ENCODE measurements at places on chromosomes 4 and X.

DNA sequence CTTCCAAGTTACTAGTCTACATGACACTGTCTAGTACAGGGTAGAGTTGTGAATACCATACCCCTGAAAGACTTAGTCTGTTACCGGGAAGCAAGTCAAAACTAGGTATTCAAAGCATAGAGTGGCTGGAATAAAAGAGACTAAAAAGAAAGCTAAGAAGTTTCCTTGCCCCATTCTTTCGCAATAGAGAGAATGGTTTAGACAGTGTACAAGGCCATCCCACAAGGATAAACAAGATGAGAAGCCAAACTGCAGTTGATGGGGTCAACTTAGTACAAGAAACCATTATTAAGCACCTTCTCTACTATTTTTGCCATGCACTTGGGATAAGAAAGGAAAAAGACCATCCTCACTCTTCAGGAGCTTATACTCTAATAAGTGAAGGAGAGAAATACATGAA lies 30.3 kb downstream of the AMMECR1 start:
- DNase-seq: no peak

DNA sequence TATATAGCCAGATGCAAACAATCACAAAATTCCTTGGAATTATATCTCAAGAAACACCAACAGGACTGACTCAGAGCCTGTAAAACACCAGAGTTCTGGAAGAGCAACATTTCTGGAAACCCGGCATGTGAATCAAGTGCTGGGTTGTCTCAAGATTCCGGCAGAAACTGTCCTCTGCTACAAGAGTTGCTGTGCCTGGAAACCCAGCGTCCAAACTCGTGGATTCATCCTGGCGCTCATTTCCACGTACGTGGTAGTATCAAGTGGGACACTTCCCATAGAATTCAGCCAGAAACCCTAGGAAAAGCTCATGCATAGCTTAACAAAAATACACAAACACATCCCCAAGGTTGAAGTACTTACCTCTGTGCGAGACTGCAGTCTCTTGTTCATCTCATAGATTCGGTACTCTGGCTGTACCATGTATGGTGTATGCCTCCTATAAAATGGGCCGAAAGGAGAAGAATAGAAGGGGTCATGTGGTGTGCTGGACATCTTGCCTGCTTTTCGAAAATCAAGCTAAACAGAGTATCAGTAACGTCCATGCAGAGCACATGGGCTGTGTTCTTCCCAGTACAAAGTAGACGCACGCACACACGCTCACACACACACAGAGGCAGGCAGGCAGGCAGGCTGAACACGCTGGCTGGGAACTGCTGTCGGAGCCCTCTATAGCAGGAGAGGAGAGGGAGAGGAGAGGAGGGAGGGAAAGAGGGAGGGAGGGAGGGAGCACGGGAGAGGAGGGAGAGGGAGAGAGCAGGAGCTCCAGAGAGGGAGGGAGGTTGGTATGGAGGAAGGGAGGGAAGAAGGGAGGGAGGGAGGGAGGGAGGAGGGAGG lies at the start of gene LDB2:
Gene LDB2, minus strand, starts transcription at position 655 of the 837 bp plus-strand sequence.
- DNase-seq: no peak

DNA sequence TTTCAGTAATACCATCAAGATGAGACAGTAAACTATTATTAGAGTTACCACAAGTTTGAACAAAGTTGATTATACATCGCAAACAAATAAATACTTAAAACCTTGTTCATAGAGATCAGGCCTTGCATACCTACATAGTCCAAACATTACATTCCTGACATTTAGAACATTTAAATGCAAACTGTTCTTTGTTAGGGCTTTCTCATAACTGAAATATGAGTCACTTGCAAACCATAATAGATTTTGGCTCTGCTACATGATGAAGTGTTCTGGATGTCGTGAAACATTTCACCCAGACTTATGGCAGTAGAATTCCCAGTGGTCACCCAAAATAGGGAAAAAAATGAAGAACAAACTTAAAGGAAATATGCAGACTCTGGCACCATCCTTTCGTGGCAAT lies 75.0 kb downstream of the FAT4 start:
- DNase-seq: no peak

DNA sequence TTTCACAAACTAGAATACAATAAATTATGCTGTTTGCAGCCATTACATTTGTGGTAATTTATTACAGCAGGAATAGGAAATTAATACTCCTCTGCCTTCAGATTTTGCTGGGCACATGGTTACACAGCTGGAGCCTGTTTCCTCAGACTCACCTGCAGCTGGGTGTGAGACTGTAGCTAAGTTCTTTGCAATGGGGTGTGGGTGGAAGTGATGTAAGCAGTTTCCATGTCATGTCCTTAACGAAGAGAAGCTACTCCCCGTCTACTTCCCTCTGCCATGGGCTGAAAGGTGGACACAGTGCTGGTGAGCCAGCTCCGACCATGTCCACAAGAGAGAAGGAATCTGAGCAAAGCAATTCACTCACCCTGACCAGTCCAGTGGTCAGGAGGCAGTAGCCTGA lies 18.2 kb downstream of the SH3KBP1 start:
- DNase-seq: no peak

- DNase-seq: no peak
These were observed 138.0 kb upstream of the FAM9B start for GRCh38 chrX:9171841-9172463.

DNA sequence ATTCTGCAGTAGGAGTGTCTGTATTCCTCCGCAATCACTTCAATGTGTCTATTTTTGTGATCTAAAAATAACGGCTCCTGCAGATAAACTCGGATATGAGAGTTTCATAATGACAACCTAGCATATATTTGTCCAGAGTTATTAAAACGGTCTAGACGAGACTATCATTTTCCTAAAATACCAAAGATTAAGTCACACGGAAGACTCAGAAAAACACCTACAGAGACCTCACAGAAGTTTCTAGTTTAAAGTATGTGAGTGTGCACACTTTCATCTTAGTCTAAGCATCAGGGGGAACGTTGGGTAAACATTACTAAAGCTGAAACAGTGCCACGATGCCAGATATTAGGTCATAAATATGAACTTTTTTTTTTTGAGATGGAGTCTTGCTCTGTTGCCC lies 156.9 kb downstream of the AFAP1 start:
- DNase-seq: no peak

DNA sequence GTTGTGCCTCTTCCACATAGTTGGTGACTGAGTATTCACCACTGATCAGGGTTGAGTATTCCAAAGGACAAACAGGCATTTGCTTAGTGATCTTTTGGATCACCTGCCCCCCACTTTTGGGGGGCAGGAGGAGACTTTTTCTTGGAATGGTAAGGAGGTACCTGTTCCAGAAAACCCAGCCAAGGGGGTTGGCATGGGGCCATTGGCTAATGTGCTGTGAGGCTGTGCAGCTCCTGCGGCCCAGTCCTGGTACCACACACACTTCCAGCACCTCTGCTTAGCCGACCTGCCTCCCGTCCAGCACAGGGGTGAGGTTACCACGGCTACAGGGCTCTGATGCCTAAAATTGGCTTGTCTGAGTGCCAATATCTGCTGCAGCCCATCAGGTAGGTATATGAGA lies 40.1 kb upstream of the MGST2 start:
- DNase-seq: no peak

DNA sequence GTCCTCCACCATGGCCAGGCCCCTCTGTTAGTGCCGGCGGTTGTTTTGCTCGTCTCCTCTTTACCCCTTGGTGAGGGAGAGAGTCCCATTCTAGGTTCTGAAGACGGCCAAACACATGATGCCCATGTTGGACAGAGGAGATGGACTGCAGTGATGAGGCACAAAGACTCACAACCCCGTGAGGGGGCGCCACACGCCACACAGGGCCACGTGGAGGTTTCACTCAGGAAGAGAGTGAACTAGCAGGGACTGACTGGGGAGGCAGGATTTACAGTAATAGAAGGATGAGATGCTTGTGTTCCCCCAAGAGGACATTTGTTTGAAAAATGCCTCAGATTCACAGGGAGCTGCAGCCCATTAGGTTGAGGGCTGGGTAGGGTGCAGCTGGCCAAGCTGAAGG lies 655.3 kb upstream of the FRG1 start:
- no peak for DNase-seq

DNA sequence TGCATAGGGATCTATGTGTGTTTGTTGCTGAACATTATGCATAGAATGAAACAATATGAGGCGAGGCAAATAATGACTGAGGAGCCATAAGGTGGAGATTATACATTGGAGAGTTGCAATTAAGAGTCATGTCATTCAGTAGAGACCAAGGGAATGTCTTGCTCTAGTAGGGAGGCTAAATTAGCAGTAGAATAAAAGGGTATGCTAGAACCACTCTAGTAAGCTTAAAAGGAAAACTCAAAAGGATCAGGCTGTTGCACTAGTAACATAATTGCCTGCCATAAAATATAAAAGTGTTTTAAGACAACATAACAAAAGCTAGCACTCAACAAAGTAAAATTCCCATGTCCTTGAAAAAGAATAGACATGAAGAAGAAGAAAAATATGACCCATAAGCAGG lies 586.2 kb upstream of the DIAPH2 start:
- no peak for DNase-seq

DNA sequence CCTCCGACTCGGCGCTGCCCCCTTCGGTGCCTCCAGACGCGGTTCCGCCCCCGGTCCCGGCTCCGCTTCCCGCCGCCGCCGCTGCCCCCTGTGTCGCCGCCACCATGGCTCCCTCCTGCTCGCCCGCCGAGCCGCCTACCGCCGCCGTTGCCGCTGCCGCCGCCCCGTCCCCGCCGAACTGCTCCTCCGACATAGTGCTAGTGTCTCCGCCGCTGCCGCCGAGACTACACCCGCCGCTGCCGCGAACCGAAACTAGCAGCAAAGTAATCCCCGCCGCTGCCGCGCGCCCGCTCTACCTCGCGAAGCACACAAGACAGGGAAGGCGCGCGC lies 340 bp downstream of the HNRNPD start:
- no peak for DNase-seq

DNA sequence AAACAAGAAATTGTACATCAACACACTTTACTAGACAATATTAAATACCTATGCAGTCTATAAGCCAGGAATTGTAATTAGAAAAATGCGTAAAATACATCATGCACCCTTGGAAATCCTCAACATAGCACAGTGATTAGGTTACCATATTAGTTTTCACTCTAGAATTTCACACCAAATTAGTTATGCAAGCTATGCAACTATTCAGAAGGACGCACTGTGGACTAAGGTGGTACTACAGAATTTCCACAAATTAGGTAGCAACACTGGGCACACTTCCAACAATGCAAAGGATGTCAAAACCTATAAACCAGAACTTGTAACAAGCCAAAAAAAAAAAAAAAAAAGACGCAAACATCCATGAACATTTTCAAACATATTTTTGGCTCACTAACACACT lies 71.1 kb upstream of the ZCCHC13 start:
- DNase-seq: no peak

GRCh38 chr4:78354782-78355181 lies 196.8 kb upstream of the ANXA3 start:
- DNase-seq: no peak

DNA sequence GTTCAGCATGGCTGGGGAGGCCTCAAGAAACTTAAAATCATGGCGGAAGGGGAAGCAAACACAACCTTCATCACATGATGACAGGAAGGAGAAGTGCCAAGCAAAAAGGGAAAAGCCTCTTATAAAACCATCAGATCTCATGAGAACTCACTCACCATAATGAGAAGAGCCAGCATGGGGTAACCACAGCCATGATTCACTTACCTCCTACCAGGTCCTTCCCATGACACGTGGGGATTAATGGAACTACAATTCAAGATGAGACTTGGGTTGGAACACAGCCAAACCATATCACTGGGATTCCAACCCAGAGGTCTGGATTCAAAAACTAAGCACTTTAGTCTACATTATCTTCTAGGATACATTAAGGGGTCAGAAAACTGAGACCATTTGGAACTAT lies 609.6 kb upstream of the SPANXN1 start:
- DNase-seq: no peak

DNA sequence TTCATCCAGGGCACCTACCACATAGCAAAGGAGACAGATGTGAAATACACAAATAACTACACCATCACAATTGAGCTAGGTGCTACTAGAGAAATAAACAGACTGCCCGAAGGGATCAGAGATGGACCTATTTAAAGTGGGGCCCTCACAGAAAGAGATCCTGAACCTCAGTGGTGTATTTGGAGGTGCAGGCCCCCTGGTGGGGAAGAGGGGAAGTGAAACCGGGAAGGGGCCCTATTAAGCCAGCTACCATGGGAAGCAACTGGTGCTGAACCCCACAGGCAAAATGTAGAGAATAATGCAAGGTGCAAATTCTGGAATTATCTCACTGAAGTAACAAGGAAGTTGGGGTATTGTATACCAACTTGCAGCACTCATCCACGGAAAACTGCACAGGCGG lies 78.6 kb upstream of the FAM9A start:
- no peak for DNase-seq

DNA sequence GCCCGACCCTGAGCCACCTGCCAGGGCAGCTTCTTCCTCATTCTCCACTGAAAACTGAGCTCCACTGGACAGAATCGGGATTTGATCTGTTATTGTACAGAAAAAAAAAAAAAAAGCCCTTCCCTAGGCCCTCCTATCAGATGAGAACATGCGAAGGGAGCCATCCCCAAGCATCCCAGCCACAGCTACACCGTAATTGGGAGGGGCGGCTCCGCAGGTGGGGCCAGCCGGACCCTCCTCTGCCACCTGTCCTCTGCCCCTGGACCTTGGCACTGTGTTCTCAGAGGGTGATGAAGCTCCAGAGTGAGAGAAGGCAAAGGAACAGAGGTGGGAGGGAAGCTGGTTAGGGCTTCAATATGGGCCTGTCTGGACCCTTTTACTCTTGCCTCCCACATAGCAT lies 240.0 kb upstream of the PSAPL1 start:
- DNase-seq: no peak

- DNase-seq: peak; percentile 66
These were observed 40.0 kb downstream of the PROM1 start for GRCh38 chr4:16043642-16044498.

DNA sequence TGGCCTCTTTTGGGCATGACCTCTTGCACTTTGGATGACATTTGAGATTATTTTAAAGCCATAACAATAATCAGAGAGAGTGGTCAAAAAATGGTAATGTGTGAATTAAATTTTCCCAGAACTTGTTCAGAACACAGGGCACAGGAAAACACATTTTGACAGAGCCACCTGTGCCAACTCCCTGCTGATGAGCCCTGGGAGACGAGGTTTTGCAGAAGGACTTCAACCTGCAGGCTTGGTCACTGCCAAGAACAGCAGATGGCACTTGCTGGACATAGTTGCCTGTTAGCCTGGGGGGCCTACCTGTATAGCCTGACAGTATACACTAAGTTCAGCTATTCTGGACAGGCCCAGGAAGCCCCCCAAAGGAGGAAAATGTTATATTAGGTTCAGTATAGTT lies 277.8 kb upstream of the EMCN start:
- DNase-seq: no peak

All from NCI-H1105 treated with DMSO at 0.1 percent for 48 hours (cell line).